AG04449 (cell line): ENCODE measurements at places on chromosomes 6 and 20.

GRCh38 chr6:110544472-110544871 is 68.1 kb upstream of the SLC22A16 start:
- DNase-seq, result no peak

GRCh38 chr6:2581611-2582010 is 169.1 kb downstream of the MYLK4 start:
- no peak for DNase-seq

GRCh38 chr20:47428164-47428563 is 71.7 kb upstream of the ZMYND8 start:
- DNase-seq, result no peak

DNA sequence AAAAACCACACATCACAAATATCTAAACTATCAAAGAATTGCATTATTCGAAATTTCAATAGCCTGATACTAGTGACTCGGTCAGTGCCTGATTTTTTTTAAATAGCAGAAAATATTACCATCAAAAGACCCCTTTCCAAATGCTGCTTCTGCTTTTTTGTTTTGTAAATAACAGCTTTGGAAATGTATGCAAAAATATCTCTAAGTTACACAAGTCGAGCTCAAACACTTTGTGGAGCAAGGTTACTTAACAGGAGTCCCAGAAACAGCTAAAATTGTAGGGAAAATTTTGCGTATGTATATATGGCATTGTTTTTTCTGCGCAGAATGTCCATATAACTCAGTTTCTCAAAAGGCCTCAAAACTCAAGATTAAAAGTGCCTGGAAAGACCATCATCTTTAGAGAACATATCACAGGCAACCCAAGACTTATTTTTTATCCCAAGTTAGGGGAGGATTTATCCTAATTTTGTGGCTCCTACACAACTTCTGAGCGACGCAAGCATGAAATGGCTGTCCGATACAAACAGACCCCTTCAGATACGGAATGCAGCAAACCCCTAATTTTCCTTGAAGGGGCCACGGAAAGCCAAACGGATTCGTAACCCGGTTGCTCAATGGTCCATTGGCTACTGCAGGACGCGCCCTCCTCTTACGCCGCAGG is 1.3 kb downstream of the CEP85L start:
- no peak for DNase-seq

DNA sequence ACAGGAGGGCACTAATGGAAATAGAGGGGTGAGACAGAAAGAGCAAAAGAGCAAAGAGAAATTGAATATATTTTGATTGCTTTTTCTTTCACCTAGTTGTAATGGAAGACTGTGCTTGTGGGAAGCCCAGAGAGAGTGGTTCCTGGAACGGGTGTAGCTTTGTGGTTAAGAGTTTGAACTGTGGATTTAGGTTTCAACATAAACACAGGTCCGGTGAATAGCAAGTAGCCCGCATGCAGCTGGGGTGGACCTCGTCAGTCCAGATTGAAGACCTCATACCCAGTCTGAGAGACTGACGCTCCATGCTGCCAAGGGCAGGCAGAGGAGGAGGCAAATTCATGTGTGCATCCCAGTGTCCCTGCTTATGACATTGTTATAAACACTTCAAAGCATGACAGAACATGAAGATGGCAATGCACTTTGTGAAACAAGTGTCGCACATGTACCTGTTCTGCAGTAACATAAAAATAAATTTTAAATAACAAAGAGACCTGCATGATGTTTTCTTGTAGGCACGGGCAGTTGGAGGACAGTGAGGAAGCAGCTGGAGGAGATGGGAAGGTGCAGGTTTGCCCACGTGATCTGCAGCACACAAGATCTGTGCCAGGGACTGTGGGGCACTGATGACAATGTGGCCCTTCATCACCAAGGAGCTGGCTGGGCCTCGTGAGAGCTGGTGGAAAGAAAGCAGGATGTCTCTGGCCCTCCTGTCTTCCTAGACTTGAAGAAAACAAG is 220.5 kb upstream of the SSTR4 start:
- no peak for DNase-seq

DNA sequence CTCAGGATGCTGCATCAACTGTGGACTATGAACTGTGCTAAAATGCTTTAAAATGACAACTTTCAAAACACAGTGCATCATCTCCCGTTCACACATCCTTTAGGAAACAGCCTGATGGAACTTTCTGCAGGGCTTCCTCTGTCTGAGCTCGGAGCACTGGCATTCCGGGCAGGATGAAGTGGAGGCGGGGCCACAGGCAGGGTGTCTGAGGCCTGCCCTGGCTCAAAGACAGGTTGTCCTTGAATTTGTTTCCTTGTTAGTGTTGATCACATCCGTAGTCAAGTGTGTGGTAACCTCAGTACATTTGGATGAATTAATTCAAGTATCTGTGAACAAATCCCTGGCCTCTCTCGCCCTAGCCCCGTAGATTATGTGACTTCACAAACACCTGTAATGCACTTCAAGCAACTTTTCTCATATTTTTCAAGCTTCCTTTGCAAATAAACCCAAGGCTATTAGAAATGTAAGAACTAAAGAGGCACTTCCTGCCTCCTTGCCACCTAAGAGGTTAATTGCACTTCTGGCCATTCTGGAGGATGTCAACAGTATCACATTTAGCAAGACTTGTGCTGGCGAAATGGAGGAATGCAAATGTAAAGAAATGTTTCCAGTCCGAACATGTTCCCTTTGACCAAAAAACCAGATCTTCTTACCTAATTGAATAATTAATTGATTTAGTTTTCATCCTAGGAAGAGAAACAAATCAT is 3.1 kb downstream of the CD93 start:
- DNase-seq, result no peak

DNA sequence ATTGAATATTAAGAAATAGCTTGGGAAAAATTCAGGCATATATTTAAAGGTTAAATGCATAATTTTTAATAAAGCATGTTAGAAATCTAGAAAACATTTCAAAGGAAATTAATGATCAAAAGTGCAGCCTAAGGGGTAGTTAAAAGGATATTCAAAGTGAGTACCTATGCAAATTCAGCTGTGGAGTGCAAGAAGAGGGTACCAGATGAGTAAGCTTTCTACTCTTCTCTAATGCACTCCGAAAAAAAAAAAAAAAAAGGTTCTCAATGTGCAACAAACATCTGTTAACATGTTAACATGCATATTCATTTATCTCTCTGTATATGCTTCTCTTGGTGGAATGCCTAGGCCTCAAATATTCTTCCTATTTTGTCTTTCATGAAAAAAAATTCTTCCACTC is 32.0 kb upstream of the KATNA1 start:
- no peak for DNase-seq

- no peak for DNase-seq
Measured at GRCh38 chr6:40887792-40888340, 151.2 kb downstream of the UNC5CL start.
